ENCODE measurements at places on chromosomes 3 and 15.

- no peak for DNase-seq
These were observed 45.1 kb downstream of the EDEM1 start for GRCh38 chr3:5232570-5232969.

DNA sequence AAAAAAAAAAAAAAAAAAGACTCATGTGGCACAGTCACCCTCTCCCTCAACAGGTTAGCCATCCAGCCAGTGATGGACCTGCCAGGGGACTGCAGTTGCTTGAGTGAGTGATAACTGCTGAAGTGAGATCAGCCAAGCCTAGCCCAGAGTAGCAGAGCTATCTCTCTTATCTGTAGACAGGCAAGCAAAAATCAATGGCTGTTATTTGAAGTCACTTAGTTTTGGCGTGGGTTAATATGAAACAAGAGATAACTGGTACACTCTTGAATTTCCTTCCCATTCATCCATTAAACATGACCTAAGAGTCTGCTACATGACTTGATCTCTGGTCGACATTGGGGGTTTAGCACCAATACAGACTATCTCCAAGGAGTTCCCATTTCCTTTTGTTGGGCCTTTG lies 51.2 kb upstream of the TNIK start:
- no peak for DNase-seq

DNA sequence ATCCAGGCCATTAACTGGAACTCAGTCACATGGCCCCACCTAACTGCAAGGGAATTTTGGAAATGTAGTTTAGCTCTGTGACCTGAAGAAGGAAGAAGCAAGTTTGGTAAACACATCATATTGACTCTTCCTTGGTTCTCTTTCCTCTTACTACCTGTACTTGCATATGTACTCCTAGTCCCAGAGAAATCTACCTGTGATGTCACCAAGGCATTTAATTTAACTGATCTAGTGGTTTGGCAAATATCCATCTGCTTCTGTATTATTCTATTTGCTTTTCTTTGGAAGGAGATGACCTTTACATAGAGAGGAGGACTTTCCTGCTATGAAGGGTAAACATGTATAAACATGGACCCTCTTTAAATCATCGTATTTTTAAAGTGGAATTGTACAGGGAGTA lies 150.8 kb downstream of the TMEM108 start:
- no peak for DNase-seq

DNA sequence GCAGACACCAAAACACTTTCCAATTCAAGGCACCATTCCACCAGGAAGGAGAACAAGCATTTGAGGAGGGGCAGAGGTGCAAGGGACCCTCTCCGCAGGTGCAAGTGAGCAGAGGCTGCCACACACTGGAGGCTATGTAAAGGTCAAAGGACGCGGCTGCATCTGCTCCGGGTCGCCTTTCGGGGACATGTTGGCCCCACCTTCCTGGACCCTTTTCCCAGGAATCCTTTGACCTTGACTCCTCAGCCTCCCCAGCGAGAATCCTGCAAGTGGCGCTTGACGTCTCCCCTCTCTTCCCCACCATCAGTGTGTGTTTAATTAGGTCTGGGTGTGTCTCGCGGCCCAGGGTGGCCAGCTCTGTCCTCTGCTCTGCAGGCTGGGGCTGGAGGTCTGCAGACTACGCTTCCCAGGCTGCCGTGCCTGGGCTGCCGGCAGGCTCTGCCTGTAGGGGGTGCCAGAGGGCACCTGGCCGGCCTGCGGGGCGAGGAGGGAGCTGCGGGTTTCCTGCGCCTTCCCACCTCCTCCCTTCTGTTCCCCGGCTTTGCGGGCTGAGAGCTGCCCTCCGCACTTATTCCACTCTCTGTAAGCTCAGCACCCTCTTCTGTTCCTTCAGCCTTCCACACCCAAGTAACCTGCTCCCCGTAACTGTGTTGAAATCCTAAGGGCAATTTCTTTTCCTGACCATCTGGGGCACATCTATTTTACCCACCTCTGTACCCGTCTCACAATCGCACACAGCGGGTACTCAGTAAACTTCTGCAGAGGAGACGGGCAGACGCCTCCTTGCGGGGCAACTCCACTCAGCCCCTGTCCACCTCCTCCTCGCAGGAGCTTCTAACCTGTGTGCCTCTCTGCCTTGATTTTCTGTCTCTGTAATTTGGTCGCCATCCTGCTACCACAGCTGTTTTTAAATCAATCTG lies 129.8 kb downstream of the NSMCE3 start:
- peak; percentile 61 for DNase-seq

DNA sequence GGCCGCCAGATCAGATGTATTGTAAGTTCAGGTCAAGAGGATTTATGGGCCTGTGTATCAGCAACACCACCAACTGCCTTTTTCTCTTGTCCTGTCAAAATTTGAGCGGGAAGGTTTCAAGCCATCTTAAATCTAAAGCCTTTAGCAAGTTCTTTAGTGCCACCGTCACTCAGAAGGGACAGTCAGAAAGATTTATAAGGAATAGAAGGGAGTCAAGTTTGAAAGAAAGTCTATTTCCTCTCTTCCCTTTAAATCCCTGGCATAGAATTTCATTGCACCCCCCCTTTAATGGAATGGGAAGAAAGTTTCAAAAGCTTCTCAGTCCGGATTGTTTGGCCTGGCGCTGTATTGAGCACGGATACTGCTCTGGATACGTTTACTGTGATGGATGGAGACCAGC lies 359.4 kb downstream of the FEZF2 start:
- DNase-seq: no peak

DNA sequence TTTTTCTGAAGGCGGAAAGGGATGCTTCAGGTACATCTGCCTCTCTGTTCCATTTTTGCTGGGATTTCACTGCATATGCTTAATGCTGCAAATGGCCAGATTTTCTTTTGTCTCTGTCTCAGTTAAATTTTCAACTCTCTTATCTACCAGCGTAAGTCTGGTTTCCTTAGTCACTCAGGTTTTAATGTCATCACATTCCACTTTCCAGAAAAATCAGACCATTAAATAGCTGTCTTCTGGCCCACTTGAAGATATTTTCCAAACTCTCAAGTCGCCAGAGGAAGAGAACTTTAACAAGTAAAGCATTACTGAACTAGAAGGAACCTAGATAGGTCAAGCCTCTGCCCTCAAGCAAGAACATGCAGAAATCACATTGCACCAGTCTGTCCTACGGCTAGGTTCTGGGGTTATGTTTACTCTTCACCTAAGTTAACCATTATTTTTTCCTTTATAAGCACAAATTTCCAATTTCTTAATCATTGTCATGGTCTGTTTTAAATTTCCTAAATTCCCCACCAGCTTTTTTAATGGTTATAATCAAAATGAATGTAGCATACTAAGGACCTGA lies 26.5 kb downstream of the AVEN start:
- no peak for DNase-seq

- DNase-seq: no peak
These were observed 681 bp downstream of the TWF2 start for GRCh38 chr3:52238193-52238760.

DNA sequence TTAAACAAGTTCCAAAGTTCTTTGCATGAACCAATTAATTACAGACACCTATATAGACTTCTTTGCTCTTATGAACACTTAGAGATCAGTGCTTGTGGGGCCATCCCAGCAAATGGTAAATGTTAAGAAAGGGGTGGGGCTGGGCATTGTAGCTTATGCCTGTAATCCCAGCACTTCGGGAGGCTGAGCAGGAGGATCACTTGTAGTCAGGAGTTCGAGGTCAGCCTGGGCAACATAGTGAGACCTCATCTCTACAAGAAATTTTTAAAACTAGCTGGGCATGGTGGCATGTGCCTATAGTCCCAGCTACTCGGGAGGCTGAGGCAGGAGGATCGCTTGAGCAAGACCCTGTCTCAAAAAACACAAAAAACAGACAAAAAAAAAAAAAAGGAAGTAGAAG lies 19.4 kb upstream of the STARD5 start:
- no peak for DNase-seq

- DNase-seq: peak; percentile 23
These were observed 134.2 kb upstream of the SATB1 start for GRCh38 chr3:18559331-18559842.

GRCh38 chr3:161275919-161276318 lies 54.8 kb downstream of the NMD3 start:
- no peak for DNase-seq

DNA sequence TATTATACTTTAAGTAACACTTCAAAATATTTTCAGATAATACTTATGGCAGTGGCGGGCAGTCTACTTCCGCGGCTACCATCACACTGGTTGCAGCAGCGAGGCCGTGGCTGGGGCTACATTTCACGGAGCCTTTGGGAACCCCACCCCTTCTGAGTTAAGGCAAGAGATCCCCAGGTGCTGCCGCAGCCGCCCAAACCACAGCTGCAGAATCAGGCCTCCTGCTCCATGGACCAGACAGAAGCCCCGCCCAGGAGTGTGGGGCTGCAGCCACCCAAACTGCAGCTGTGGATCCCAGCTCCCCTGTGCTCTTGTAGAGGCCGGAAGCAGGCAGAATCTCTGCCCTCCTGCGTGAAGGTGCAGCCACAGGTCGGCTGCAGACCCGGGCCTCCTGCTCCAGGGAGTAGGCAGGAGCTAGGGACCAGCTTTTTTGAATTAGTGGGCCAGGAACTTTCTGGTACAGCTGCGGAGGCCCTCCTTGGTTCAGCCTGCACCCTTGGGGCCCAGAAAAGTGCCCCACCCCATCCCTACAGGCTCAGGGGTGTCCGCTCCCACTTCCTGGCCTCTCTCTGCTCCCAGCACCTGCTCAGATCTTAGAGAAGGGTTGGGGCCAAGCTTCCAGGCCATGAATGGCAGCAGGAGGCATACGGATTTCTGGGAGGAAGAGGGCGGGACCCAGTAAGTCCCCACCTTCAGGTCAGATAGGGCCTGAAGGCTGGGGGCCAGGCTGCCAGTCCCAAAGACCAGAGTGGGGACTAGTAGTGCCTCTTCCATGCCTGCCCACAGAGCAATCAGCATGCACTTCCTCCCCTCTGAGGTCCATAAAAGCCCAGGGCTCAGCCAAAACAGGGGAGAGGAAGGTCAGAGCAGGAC lies 1188.8 kb upstream of the CADM2 start:
- no peak for DNase-seq

DNA sequence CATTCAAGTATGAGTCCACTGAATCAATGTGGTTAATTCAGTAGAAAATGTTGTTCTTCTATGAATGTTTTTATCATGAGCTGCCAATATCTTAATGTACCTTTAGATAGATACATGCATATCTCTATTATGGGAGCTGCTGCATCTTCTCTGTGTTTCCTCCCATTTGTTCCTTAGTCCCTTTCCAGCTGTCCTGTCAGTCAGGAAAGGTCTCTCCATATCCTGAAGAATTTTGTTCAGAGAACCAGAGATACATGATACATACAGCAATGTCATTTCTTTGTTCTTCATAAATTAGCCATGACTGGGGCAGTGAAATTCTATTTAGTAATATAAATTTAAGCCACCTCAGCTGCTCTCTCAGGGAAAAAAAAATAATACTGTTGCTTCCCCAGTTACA lies 103.7 kb downstream of the P3H2 start:
- DNase-seq: no peak

GRCh38 chr3:196216089-196216564 lies at the start of gene SLC51A:
Gene SLC51A, plus strand, starts transcription at chr3:196216534. Its CDS starts 179 bp downstream, at chr3:196216713.
- no peak for DNase-seq

GRCh38 chr15:81929557-81929956 lies 116.3 kb downstream of the MEX3B start:
- no peak for DNase-seq

- no peak for DNase-seq
These were observed 50.0 kb upstream of the RASGRP1 start for GRCh38 chr15:38614621-38615020.

All from activated CD8-positive, alpha-beta memory T cell treated with anti-CD3 and anti-CD28 coated beads, Interleukin-2, amount 50 U/mL, for 4 hours (primary cell).